T-helper 1 cell treated with Interleukin-12 subunit alpha and Interleukin-12 subunit beta and Interleukin-4 antibody, amounts not matched to agents 30 ng/mL and 1 ng/mL, for 36 hours (primary cell): ENCODE measurements at places on chromosomes 5 and 9. TPM values are rescaled to one million over a fixed set of nuclear protein-coding genes. Genes with fewer than 3 reads are reported as not detected.

Gene BARHL1
- not detected in 2 replicates for total RNA-seq

Gene PCDHB8
- total RNA-seq: not detected in 2 replicates

Gene CDX1
- not detected in 2 replicates for total RNA-seq

Gene MRPS30
- 42.9 and 43.7 TPM in 2 replicates for total RNA-seq

Gene ARL10
- 8.5 and 9.0 TPM in 2 replicates for total RNA-seq

Gene CD74
- 1,446 and 1,476 TPM in 2 replicates for total RNA-seq

Gene PCDHA11
- not detected in 2 replicates for total RNA-seq

Gene TMEM161B
- 26.7 and 27.7 TPM in 2 replicates for total RNA-seq

Gene TLX3
- not detected in 2 replicates for total RNA-seq

Gene PLEKHG4B
- total RNA-seq: not detected in 2 replicates

Gene PDCD1LG2
- 10.5 and 11.4 TPM in 2 replicates for total RNA-seq

Gene LCN1
- total RNA-seq: not detected in 2 replicates

Gene ARRDC3
- total RNA-seq: 16.2 and 20.2 TPM in 2 replicates

Gene OR1Q1
- total RNA-seq: not detected in 2 replicates

Gene PCDHB10
- not detected in 2 replicates for total RNA-seq

Gene INSYN2B
- not detected in 2 replicates for total RNA-seq

Gene CDKN2AIPNL
- total RNA-seq: 22.4 and 24.6 TPM in 2 replicates

Gene ABO
- total RNA-seq: 2.1 and 2.5 TPM in 2 replicates

Gene ARHGEF28
- total RNA-seq: not detected in 2 replicates

Gene CNTNAP3
- total RNA-seq: not detected in 2 replicates

Gene SPINK6
- not detected in 2 replicates for total RNA-seq

Gene CDKN2B
- 9.2 and 9.4 TPM in 2 replicates for total RNA-seq

Gene MYMK
- not detected in 2 replicates for total RNA-seq

Gene FIBCD1
- total RNA-seq: not detected in 2 replicates

Gene PRDM9
- not detected in 2 replicates for total RNA-seq

Gene POU5F2
- 2.3 and 2.4 TPM in 2 replicates for total RNA-seq

Gene GABRB2
- not detected in 2 replicates for total RNA-seq

Gene UTP15
- 28.9 and 32.1 TPM in 2 replicates for total RNA-seq
